Suppressor macrophage treated with lipopolysaccharide for 4 hours (primary cell): ENCODE measurements at places on chromosomes 7 and 10.

GRCh38 chr10:71736570-71736952 lies 17.0 kb upstream of the C10orf105 start:
- no peak for DNase-seq

- DNase-seq: no peak
These were observed 5.7 kb downstream of the LRRC20 start for GRCh38 chr10:70376436-70377378.

GRCh38 chr7:15166620-15167019 lies 264.1 kb upstream of the DGKB start:
- DNase-seq: no peak

GRCh38 chr10:75773813-75774782 lies 342.7 kb downstream of the LRMDA start:
- no peak for DNase-seq

- DNase-seq: no peak
These were observed 92.2 kb downstream of the NRF1 start for GRCh38 chr7:129703751-129704150.
